ENCODE measurements at places on chromosomes 5 and 9.

GRCh38 chr9:128022886-128023285 lies 42.1 kb upstream of the EEIG1 start:
- DNase-seq, result no peak

DNA sequence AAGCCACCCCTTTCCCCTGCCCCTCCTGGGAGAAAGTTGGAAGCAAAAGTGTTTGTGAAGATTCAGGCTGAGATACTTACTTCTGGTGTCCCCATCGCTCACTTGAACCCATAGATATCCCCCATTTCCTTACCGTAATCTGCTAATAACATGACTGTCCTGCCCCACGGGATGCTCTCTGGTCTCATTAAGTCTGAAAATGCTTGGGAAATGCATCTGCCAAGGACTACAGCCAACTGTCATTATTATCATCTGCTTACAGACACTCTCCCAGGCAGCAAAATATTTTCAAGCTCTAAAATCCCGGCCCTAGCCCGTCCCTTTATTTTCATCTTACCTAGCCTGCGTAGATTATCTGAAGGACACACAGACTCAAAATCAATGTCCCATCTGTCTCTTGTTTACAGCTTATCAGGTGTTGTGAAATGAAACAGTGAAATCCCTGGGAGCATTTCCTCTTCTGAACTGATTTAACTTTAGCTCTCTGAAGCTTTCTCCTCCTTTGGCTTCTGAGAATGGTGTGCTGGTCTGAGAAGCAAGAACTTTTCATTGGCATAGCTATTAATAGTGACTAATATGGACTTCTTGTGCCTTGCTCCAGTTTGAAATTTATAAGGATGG lies 126.9 kb upstream of the OSMR start:
- no peak for DNase-seq

- DNase-seq, result no peak
Measured at GRCh38 chr5:40738502-40738901, 17.3 kb downstream of the TTC33 start.

GRCh38 chr9:85108229-85108628 lies 438.7 kb downstream of the NTRK2 start:
- no peak for DNase-seq

DNA sequence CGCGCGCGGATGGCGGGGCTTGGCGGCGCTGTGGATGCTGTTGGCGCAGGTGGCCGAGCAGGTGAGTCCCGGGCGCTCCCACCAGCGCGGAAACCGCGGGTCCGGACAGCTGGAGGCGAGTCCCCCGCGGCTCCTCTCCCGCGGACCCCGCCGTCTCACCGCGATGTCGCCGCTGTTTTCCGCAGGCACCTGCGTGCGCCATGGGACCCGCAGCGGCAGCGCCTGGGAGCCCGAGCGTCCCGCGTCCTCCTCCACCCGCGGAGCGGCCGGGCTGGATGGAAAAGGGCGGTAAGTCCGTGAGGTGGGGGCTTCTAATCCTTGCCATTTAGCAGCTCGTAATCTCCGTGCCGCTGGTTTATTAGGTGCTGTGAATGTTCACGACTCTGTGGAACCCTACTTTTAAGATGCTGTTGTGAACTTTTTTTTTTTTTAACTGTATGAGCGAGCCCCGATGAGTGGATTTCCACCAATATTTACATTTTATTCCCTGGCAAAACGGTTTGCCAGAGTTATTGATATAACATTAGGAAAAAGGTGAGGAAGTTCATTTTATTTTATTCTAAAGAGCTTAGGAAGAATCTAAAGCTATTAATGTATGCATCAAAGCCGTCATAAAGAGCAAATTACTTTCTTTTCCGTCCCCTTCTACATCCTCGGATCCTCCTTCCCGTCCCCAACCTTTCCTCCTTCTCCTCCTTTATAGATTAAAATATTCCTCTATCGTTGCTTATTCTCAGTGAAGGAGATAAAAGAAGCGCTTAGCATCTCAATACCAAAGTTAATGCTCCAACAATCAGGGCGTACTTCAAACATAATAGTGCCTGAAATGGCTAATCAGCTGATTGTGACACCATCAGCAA lies 579 bp downstream of the ADAMTS16 start:
- no peak for DNase-seq

GRCh38 chr5:91381239-91381773 lies 1.8 kb downstream of the ARRDC3 start:
- no peak for DNase-seq

DNA sequence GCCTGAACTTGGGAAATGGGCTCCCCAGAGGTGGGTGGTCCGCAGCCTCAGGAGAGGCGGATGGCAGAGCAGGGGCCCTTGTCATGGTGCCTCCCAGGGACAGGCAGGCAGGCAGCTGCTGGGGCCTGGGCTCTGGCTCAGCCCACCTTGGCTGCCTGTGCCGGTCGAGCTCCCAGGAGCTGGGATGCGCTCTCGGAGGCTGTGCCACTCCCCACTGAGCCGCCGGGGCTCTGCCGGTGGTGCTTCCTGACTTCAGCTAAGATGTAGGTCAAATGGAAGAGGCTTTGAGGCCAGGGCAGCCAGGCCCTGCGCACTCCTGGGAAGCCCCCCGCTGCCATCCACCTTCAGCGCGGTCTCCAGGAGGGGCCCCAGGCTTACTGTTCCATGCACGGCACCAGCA lies 41.0 kb downstream of the KCNT1 start:
- no peak for DNase-seq

DNA sequence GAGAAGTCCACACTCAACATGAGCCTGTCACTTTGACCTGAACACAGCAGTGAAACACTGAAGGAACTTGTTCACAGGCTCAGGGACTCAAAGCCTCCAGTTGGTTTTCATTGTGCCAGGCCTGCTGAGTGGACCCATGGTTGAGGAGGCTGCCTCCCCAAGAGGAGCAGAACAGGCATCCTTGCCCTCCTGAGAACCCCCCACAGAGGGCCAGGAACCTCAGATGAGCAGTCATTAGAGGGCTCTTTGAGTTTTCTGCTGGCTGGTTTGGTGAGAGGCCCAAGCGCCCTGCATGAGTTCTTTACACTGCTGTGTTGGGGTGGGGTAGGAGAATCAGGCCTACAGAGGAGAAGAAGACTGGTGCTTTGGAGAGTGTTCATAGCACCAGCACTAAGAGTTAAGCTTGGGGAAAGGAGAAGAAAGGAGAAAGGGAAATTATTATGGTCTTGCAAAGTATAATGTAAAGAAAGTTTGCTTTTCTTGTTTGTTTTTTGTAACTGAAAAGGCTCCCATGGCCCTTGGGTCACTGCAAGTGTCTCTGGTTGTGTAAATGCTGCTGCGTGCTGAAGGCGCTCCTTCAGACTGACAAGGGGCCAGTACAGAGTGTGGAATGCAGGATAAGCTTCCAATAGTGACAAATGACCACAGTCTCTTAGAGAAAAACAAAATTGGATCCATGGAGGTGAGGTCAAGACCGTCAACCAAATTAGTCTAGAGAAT lies 100.2 kb downstream of the PDE8B start:
- no peak for DNase-seq

GRCh38 chr9:90441814-90442213 lies 200.8 kb downstream of the DIRAS2 start:
- DNase-seq, result no peak

DNA sequence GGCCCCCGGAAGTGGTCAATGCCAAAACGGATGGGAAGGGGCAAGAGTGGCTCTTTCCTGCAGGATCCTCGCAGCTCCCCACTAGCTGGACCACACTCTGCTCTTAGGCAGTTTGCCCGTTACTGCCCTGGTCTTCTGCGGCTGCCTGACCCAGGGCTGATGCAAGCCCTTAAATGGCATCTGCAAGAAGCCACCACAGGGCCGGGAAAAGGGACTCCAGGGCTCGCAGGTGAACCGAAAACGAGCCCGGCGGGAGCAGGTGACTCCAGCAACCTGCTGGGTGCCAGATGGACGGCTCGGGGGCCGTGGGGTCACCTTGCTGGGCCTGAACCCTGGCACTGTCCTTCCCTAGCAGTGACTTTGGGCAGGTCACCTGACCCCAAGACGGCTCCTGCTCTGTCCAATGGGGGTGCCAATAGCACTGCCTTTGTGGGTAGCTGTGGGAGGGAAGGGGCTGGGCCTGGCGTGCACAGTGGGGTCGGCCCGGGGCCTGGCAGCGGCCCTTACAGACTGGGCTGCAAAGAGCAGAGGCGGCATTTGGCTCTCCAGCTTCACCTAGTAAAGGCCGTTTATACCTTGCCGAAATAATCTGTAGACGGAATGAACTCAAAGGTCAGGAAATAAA lies 1.3 kb downstream of the TMEM250 start:
- DNase-seq, result no peak

- DNase-seq, result no peak
Measured at GRCh38 chr9:84793251-84793650, 123.7 kb downstream of the NTRK2 start.

DNA sequence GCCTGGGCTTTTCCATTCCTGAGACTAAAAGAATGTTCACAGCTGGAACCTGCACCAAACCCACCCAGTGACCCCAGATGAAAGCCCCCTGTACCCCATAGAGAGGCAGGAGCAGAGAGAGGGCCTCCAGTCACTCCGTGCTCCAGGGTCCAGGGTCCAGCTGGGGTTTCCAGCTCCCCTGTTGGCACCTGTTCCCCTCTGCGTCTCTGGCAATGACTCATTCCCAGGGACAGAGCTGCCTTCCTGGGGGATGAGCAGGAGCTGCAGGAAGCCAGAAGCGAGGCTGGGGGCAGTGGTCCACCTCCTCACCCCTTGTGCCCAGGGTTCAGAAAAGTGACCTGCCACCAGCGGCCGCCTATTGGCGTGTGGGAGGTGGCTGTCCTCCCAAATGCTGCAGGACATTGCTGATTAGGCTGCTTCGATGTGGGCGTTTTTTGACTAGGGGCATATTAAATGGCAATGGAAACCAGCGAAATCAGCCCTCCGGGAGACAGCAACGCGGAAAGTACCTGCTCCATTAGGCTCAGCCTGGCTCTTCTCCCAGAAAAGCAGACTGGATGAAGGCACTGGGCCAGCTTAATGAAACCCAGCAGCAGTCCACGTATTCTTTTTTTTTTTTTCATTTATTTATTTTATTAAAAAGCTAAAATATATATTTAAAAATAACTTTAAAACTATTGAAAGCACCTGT lies 97.4 kb downstream of the DAP start:
- DNase-seq, result no peak

DNA sequence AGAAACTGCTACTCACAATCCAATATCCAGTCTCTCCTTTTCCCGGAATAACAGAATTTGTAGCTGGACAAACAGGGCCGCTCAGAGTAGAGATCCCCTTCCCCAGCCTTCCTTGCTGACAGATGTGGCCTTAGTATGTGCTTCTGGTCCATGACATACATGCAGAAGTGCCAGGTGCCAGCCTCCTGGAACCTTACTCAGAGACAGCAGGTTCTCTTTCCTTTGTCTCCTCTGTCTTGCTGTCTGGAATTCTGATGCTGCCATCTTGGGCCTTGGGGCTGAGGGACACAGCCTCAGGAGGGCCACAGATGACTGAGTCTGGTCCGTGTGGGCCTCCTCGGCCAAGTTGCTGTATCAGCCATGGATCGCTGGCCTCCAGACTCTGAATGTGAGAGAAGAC lies 210.1 kb downstream of the PAX5 start:
- no peak for DNase-seq

Measured in CD4-positive, alpha-beta T cell (primary cell).